Activated gamma-delta T cell treated with Interleukin-2 at 50 U/mL for 16 hours (primary cell): ENCODE measurements at places on chromosomes 1 and 21.

DNA sequence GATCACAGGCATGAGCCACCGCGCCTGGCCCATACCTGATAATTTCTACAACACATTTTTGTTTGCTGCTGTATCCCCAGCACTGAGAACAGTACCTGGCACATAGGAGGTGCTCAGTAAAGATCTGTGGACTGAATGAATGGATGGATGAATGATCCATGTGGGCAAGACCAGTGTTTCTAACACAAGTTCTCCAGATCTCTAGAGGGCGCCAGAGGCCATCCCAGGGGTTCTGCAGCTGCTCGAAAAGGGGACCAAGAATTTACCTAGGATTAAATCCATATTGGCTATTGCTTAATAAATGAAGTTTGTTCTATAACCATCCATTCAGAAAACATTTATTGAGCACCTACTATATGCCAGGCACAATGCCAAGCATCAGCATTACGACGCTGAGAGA is 167.7 kb downstream of the ACTL8 start:
- DNase-seq: no peak

- DNase-seq: no peak
Observed at GRCh38 chr1:40622936-40623629, 42.4 kb downstream of the RIMS3 start.

GRCh38 chr1:218809061-218809460 is 364.6 kb upstream of the LYPLAL1 start:
- DNase-seq: no peak

- no peak for DNase-seq
Observed at GRCh38 chr1:58621391-58621790, 44.3 kb upstream of the TACSTD2 start.

- DNase-seq: no peak
Observed at GRCh38 chr1:7644961-7645750, 125.9 kb upstream of the VAMP3 start.

- no peak for DNase-seq
Observed at GRCh38 chr1:235410467-235410866, 43.2 kb downstream of the TBCE start.

DNA sequence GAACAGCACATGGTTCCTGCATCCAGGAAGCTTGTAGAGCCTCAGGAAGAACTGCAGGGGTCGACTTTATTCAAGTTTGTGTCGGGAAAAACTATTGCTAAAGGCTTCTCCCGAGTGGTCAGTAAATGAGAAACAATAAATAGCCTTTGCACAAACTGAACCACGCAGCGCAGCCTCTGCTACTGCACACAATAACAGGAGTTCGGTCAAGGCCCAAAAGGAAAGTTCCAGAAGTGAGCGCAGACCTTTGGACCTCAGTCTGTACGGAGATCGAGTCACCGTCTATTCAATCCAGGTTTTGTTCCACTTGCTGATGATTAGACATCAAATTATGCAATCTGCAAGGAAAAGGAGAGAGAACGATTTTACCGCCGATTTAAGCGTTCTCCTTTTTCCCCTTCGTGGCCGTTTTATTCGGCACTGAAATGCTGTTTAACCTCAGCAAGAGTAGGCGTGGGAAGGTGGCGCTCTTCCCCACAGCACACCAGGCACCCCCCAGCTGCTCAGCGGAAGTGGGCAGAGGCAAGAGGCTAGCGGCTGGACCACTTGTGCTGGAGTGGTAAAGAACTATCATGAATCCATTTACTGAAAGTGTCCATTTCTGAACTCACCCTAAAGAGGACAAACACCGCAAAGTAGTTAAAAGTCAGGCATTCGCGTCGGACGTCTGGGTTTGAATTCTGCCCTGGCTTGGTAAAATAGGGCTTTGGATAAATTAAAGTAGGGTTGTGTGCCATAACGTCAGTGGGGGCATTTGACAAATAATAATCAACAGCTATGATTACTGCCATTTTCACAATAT is 6.1 kb upstream of the LHX8 start:
- no peak for DNase-seq

DNA sequence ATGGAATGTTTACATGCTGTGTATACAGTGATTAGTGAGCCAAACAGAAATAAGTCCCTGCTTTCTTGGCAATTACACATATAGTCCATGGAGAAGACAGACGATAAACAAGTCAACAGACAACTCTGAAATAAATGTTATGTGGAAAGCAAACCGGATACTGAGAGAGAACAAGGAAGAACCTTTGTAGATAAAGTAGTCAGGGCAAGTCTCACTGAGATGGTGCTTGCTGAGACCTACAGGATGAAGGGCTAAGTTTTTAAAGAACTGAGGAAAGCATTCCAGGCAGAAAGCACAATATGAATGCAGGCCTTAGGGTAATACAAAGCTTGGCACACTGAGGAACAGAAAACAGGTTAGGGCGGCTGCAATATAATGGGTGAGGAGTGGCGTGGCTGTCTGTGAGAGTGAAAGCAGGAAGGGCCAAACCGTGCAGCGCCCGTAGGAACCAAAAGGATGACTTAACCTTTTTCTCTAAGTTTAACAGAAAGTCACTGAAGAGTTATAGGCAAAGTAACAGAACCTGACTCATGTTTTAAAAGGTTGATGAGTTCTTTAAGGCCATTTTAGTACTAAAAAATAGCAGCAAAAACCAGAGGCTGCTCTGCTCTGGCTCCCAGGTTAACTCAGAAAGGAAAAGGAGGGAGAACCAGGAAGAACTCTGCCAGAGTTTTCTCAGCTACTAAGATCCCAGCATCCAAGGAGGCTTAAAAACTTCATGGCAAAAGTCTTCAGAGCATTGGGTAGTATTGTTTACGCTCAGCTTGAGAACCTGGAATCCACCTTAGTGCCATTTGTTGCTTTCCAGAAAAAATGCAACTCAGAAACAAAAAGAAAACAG is 8.7 kb upstream of the TTF2 start:
- peak; percentile 14 for DNase-seq

DNA sequence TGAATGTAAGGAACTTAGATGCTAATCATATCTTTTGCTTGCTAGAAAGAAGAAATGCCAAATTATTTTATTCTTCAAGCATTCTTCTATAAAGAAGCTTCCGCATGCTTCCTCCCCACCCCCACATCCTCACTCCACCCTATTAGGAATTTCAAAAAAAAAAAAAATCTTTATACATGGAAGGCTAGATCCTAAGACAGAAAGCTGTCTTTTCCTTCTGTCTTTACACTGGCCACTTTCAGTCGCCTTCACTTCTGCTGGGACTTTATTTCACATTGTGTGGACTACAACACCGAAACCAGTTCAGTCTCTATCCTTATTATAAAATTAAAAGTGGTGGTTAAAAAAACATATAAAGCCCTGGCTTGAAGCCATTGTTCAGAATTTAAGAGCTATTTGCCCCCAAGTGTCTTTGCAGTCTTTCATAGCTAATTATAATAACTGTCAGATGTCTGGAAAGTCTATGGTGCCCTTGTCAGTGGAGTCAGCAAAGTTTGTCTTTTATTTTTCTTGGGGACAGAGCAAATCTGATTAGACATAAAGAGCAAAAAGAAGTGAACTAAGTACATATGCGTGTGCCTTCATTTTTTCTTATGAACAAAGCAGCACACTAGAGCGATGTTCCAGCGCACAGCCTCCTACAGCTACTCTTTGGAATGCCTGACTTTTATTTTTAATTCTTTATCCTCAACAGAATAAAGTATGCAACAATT is 297.7 kb downstream of the PTPRC start:
- no peak for DNase-seq

DNA sequence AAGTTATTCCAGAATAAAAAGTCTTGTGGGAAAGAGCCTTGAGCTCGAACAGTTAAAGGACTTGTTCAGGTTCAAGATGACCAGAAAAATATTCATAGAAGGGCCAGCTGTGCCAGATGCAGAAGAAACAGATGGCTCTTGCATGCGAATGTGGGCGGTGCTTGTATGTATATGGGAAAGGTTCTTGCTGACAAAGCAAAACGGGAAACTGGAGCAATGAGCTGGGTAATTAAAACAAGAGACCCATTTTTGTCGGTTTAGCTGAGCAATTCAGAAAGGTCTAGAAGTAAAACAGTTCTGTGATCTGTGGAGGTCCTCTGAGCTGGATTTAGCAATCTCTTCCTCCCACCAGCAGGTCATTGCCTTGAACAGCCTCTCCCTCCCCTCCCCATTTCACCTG is 107.2 kb upstream of the MARK1 start:
- no peak for DNase-seq

DNA sequence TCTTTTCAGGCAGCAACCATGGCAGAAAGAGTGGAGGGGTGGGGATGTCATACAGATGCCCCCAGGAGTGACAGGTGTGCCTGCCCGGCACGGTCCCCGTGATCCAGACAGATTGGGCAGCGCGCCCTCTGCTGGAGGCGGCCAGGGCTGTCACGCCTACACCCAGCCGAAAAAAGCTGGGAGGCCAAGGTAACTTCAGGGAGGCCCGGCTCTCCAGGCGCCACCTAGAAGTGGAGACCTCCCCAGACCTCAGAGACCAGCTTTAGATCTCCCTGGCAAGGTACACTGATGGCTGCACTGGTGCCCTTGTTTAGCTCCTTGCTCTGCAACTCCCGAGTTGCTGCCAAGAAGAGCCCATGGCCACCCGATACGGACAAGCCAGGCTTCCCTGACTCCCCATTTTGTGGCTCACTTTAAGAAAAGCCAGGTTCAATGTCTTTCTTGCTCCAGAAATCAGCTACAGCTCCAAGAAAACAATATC is 6.6 kb downstream of the GOLT1A start:
- DNase-seq: peak; percentile 73

GRCh38 chr1:145690587-145691558 is 16.3 kb downstream of the PDZK1 start:
- peak; percentile 29 for DNase-seq

DNA sequence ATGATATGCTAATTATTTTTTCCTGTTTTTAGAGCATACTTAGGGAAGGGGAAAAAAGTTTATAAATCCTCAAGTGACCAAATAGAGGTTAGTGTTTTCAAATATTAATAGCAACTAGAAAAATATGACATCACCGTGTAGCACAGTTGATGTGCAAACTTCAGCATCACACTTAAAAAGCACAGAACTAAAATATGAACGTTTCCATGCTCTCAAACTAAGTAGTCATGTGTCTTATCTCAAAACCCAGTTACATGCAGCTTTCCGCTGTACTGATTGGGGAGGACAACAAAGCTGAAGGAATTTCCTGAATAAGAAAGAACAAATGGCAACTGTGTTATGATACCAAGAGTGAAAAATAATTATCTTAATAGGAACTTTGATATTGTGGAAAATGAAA is 903.7 kb downstream of the ADGRL2 start:
- DNase-seq: no peak

GRCh38 chr1:173934440-173934839 is 17.3 kb upstream of the SERPINC1 start:
- no peak for DNase-seq

- DNase-seq: no peak
Observed at GRCh38 chr1:8201331-8201861, 116.5 kb upstream of the SLC45A1 start.

DNA sequence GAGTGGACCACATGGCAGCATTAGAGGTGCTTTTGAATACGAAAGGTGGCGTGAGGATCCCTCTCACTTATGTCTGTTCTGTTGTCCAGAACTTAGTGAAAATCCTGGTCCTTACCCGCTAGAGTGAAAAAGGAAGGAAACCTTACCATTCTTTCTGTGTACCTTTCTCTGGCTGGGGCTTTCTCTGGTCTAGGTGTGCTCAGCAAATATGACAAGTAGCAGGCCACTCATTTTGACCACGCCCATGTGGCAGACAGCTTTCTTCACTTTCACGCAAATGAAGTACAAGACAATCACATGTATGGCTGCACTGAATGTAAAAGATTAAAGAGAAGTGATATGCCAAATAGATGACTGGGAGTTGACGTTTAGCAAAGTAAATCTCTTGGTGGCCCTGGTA is 131.9 kb downstream of the FGGY start:
- no peak for DNase-seq

DNA sequence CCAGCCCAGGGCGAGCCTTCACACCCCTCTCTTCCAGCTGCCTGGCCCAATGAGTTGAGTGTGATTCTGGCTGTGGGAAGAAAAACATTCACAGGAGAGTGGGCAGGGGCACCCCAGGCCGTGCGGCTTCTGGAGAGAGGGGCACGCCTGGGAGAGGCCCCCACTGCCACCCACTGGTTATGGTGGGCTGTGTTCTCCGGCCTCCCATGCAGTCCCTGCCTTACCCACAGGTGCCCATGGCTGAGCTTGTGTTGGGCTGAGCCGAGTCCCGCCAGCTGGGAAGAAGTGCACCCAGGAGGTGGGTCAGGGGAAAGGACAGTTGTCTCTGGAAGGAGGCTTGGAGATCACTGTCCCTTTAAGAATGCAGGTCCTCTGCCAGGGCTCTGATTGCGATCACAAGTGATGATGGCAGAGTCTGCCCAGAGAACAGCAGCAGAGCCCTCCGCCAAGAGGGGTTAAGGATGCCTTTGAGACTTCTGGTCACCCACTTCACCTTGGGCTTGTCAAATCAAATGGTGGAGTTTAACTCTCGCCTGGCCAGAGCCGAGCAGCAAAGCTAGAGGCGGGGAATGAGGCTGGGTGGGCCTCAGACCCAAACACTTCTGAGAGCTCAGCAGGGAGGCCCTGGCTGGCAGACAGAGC is 124.7 kb upstream of the ARHGEF16 start:
- DNase-seq: no peak

- DNase-seq: no peak
Observed at GRCh38 chr1:240847325-240847724, 235.4 kb upstream of the GREM2 start.
